ENCODE measurements at places on chromosomes 2 and 18. TPM values are rescaled to one million over a fixed set of nuclear protein-coding genes. Genes with fewer than 3 reads are reported as not detected.

GALNT13 gene
- 2.6 TPM for total RNA-seq

RUFY4 gene
- not detected for total RNA-seq

LMAN2L gene
- 9.2 TPM for total RNA-seq

LAPTM4A gene
- 170 TPM for total RNA-seq

UPP2 gene
- not detected for total RNA-seq

PLCD4 gene
- total RNA-seq, result 2.2 TPM

DPP4 gene
- 214 TPM for total RNA-seq

Measured in subcutaneous preadipocyte (primary cell).